T-helper 2 cell (primary cell): ENCODE measurements at places on chromosomes 16 and 17.
A peak's percentile ranks its signal among the peaks of the same experiment; 100 is the strongest.

DNA sequence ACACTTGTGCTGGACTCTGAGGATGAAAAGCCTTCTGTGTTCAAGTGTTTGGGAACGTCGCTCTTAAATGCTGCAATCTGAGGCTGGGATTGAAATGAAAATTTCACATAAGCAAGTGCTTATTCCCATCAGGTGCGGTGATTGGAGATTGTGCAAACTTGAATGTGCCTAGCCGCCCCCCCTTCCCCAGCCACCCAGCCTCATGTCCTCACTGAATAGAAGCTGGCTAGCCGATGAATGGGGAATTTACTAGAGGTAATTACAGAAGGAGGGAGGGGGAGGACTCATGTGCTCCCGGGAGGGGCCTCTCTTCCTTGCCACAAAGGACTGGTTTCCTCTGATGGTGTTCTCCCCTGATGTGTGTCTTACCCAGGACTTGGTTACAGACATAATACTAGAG, 544.8 kb upstream of the EEF2KMT start:
- no peak for DNase-seq

DNA sequence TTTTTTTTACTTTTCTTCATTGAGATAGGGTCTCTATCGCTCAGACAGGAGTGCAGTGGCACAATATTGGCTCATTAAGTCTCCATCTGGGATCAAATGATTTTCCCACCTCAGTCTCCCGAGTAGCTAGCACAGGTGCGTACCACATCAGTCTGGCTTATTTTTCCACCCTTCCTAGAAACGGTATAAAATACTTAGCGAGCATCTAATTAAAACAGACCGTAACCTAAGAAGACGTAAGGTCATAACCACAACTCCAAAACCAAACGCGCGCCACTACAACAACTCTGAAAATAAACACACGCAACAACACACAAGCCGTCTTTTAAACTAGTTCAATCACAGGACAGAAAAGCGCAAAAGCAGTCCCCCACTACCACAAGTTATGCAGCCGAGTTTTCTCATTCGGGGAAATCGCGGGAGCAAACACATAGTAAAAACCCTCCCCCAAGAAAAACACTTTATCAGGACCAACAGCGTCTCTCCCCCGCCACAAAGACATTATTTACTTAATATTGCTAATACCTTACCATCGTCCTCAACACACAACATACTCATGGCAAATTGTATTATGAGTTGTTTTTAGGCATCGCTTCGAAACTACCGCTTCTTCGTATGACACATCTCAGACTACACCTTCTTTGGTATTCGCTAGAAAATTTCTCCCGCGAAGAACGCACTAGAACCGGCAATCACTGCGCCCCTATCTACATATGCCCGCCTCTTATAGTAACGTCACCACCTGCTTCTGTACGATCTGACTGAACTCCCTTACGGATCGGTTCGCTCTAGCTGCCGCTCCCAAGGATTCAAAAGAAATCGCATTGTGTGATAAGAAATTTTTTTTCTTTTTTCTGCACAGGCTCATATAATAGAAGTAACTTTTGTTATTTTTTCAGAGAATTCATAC, 32.8 kb downstream of the TEX14 start:
- peak; percentile 14 for DNase-seq

- no peak for DNase-seq
Observed at GRCh38 chr17:8630227-8630801, at the start of gene MYH10. Gene MYH10, minus strand, starts transcription at chr17:8630725. Its CDS starts 7,479 bp downstream, at chr17:8623246.

- DNase-seq: no peak
Observed at GRCh38 chr16:67198238-67198734, 645 bp upstream of the ELMO3 start.

DNA sequence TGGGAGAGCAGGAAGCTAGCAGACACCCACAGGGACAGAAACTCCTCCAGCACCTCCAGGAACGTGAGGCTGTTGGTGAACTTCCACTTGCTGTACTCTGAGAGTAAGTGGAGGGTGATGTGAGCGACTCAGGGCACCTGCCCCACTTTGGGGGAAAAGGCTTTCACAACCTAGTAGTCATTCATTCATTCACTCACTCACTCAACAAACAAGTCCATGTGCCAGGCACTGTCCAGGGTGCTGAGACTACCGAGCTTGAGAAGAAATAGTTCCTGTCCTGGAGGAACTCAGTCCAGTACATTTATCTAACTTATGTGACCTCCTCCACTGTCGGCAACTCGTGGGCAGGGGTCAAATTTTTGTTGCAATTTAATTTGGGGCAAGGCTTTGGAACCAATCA, 26.6 kb downstream of the LGALS9 start:
- DNase-seq: no peak

DNA sequence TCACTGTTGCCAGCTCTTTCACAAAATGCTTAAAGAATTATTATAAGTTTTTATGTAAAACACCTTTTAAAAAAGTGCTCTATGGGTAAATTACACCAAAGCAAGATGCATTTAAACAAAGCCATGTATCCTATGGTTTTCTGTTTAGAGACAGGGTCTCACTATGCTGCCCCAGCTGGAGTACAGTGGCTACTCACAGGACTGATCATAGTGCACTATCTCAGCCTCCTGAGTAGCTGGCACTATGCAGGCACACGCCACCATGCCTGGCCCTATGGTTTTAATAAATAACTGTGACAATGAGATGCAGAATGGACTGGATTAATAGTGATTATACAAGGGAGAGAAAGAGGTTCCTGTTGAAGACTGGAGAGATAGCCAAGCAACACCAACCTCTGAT, 40.2 kb downstream of the SPOP start:
- no peak for DNase-seq

GRCh38 chr16:69326172-69326873, 4.1 kb downstream of the PDF start:
- DNase-seq: no peak

GRCh38 chr16:85047867-85048455, 20.4 kb downstream of the KIAA0513 start:
- no peak for DNase-seq

- DNase-seq: no peak
Observed at GRCh38 chr17:76018801-76019200, 8.3 kb downstream of the EVPL start.

GRCh38 chr17:43560461-43561427, 14.6 kb upstream of the ETV4 start:
- no peak for DNase-seq
